Hematopoietic multipotent progenitor cell treated with erythropoietin and hydrocortisone succinate and interleukin-3 and kit ligand, for 17 days (in vitro differentiated cells): ENCODE measurements at places on chromosomes 1 and 21.

DNA sequence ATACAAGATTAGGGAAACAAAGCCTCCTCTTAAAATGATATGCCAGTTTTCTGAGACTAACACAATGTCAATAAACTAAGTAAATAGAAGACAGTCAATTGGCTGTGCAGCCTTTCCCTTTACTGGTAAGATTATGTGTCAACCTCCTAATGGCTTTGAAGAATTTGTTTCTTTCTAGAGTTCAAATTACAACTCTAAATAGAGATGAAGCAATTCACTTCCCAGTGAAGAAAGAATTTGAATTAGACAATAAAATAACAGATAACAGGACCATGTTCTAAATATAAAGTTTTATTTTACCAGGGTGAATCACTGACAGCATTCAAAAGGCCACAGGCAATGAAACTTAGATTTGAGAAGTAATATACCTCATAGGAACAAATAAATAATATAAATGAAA lies 680.3 kb downstream of the PLA2G4A start:
- no peak for DNase-seq

DNA sequence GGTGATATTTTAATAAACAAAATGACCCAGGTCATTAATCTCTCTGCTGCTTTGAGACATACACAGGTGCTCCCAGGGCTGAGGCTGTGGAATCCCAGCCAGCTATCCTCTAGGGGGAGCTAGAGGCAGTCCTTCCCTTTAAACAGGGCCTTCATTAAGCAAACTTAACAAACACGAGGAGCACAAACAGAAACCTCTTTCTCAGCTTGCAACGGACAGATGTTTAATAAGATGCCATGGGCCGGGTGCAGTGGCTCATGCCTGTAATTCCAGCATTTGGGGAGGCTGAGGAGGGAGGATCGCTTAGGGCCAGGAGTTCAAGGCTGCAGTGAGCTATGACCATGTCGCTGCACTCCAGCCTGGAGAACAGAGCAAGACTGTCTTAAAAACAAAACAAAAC lies 106.7 kb downstream of the HIVEP3 start:
- no peak for DNase-seq

DNA sequence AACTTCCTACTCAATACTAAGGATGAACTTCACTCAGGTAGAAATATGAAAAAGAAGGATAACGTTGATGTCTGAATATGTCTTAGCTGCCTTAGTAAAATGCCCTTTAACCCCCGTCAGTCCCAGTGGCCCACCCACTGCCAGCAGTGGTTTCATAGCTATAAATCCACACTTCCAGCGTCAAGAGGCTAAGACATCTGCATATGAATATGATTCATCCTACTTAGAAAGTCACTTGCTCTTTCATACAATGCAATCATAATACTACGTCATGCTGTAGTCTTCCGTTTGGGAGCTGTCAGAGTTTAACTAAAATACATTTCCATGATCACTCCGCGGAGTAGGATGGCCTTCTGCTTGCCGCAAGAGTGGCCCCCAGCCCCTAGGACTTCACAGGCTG lies 247.3 kb downstream of the SDCCAG8 start:
- no peak for DNase-seq

DNA sequence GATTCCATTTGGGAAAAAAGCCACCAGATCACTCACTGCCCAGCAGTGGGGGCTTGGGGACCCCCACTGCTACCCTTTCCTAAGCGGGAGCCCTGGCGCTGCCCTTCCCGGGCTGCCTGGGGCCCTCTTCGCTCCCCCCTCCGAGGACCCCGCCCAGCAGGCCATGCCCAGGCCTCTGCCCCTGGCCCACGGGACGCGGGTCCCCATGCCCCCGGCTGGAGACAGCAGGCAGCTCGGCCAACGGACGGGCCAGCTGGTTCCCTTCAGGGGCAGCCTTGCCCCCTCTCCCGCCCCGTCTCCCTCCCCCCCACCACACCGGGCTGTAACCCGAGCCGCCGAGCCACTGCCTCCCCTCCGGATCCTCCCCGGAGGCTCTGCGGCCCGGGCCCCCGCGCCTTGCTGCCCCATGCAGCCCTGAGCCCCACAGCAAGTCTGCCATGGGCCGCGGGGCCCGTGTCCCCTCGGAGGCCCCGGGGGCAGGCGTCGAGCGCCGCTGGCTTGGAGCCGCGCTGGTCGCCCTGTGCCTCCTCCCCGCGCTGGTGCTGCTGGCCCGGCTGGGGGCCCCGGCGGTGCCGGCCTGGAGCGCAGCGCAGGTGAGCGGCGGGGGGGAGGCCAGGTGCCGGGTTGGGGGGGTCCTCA lies at the start of gene MMP23B:
Gene MMP23B, plus strand, starts transcription at position 392 of the 639 bp plus-strand sequence. Its CDS starts 46 bp downstream, at position 438.
- DNase-seq, result no peak

DNA sequence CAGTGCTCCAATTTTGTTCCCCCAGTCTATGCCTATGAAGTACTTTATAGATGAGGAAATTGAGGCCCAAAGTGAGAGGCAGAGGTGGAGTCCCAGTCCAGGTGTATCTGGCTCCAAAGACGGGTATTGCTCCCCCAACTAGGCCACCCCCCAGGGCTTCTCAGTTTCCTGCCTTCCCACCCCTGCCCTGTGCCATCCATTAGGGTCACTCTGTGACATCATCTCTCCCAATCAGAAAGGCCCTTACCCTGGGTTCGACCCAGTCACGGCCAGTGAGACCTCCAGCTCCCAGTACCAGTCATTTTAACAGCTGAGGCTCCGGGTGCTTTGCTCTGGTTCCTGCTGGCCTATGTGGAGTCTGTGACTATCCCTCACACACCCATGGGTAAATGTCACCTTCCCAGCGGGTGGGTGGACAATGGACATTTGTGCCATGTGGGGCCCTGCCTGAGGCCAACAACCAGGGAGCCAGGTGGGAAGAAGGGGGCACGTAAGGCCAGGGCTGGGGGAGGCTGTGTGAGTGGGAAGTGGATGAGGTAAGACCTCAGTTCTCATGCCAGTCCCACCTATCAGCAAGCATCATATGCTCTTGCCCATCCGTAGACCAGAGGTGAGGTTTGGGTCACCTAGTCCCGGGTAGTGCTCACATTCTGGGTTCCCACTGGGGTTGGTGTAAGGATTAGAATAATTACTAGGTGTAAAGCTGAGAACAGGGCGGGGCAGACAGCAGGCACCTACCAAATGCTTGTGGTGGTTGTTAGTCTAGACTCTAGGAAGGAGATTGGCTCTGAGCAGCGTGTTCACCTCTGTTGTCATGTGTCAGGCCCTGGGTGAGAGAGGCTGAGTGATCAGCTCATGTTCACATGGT lies 685.9 kb downstream of the MATN1 start:
- DNase-seq, result no peak

- no peak for DNase-seq
Observed at GRCh38 chr1:65429806-65430205, 9.3 kb downstream of the LEPR start.

DNA sequence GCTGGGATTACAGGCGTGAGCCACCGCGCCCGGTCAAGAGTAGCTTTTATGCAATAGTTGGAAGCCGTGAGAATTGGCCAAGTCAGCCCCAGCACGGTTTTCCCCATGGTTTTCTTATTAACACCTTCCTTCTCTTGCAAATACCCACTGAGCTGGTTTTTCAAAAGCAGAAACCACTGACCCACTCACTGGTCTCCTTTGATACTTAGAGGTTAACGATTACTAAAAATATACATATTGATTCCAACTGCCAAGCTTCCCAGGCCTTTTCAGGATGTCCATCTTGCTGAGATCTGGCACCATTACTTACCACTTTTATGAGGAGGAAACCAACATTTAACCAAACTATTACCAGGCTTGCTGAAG lies 25.9 kb upstream of the TARDBP start:
- no peak for DNase-seq

GRCh38 chr1:27394282-27394658 lies 1.8 kb downstream of the GPR3 start:
- DNase-seq, result no peak

DNA sequence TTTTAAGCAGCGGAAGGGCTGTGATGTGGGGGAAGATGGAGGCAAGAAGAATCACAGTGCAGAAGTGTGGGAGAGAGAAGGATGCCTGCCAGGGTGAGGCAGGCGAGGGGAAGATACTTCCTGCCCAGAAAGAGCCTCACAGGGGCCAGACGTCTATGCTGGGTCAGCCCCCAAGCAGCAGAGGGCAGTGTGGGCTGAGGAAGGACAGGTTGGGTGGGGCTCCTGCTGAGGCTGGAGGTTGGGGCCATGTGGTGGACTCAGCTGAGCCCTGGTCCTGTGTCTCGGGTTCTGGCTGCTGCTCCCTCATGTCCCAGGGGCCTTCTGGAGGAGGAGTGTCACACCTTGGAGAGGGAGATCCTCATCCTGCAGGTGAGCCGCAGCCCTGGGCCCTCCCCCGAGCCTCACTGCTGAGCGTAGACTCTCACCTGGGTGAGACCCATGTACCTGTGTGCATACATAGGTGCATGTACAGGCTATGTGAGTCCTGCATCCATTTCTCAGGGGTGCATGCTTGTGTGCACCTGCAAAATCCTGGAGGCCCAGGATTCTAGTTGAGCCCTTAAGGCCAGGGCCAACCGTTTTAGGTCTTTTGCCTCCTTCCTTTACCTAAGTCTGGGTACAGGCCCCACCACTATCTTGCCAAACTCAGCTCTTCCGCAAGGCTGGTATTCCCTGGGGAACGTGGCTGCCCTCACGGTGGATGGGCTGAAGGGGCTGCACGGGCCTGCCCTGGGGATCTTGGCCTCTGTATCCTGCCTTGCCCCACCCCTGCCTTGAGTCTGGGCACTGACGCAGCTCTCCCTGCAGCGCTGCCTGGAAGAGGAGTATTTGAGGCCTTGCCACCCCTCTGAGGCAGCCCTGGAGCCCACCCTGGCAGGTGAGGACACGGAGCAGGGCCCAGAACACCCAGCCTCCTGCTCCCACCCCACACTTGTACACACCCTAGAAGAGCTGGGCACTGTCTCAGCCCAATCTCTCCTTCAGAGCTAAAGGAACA lies 3.7 kb downstream of the CCDC24 start:
- peak; percentile 58 for DNase-seq

GRCh38 chr1:221711063-221711577 lies 30.8 kb downstream of the DUSP10 start:
- DNase-seq, result no peak

GRCh38 chr1:164613176-164613575 lies 54.2 kb downstream of the PBX1 start:
- no peak for DNase-seq

DNA sequence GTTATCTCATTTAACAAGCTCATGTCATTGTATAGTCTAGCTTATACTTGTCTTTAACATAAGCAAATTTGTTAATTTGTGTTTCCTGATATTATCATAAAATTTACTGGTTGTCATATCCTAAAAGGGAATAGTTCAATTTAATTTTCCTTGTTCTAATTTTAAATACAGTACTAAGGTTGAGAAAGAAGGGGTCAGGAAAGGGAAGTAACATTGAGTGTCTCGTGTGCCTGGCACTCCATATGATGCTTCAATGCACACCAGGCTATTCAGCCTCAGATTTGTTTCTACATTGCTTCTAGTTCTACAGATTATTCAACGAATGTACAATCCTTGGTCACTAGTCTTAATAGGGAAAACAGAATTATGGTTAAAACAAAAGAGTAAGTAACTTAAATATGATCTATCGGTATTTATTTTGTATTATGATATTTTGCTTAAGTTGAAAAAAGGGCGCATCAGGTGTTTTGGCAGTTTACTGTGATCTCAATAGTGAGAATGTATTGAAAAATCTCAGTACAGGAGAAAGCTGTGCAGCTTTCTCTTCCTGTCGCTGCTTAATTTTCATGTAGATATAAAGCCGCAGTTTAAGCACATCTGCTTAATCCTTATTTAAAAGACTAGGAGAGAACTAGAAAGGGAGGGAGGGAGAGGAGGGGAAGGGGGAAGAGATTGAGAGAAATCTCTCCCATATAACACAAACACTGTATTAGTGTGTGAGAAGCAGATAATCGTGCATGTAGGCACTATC lies 13.0 kb downstream of the PTPRC start:
- no peak for DNase-seq

DNA sequence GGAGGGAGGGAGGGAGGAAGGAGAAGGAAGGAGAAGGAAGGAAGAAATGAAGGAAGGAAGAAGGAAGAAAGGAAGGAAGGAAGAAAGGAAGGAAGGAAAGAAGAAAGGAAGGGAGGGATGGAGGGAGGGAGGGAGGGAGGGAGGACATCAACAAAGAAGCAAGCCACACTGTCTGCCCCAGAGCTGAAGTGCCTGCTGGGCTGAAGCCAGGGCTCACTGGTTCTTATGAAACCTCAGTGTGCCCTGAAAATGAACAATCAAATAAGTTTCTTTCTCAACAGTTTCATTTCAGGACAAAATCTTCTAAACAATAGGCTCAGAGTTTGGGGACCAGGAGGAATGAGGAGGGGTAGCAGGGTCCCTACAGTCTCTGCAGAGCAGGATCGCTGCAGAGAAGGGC lies 21.1 kb downstream of the ARHGEF19 start:
- no peak for DNase-seq

DNA sequence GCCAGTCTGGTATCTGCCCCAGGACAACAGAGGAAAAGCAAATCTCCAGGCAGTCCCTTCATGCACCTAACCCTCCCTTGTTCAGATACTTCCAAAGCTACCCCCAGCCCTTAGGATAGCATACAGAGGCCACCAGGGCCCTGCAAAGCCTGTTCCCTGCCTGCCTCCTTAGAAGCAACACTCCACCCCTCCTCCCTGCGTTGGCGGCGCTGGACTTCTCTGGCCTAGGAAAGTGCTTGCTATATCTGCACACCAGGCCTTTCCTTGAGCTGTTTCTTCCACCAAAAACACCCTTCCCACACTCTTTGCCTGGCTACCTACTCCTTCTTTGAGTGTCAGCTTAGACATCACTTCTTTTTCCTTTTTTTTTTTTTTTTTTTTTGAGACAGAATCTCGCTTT lies 61.3 kb downstream of the GRIK3 start:
- DNase-seq, result no peak

- no peak for DNase-seq
Observed at GRCh38 chr1:117546467-117546866, 59.4 kb upstream of the TENT5C start.

DNA sequence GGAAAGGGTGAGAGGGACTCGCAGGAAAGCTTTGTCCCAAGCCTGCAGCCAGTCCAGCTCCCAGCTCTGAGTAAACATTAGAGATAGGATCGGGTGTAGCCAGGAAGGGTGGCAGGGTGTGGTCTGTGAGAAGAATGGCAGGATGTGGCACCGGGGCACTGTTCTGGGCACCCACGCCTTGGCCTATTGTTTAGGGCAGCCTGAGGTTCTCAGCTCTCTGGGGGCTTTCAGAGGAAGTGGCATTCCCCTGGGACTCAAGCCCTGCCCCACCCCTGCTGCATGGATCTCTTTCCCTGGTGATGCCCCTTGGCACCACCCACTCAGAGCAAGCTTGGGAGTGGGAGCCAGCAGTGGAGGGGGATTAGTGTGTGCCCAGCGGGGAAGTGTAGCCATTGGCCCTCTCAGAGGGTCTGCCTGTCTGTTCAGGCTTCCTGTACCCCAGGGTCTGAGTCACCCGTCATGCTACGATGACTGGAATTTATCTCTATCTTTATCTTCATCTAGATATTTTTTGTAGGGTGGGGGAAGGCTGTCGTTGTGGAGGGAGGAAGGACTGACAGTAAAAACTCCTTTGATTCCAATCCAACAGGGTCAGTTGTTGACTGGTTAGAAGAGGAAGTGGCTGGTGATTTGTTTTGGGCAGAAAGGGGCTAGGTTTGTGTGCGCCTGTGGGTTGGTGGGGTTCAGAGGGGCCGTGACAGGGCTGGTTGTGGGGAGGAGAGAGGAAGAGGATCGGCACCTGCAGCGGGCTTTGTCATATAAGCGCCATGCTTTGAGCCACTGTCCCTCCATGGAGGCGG lies 31.6 kb downstream of the SOX13 start:
- no peak for DNase-seq
